ENCODE measurements at places on chromosomes 3 and 15. TPM values are rescaled to one million over a fixed set of nuclear protein-coding genes. Genes with fewer than 3 reads are reported as not detected.

The DPPA2 gene
- not detected for total RNA-seq

- DNase-seq, result no peak
Observed at GRCh38 chr15:92553317-92553716, 102.3 kb downstream of the FAM174B start.

- no peak for DNase-seq
Observed at GRCh38 chr3:12148183-12148940, 10.3 kb downstream of the TIMP4 start.

DNA sequence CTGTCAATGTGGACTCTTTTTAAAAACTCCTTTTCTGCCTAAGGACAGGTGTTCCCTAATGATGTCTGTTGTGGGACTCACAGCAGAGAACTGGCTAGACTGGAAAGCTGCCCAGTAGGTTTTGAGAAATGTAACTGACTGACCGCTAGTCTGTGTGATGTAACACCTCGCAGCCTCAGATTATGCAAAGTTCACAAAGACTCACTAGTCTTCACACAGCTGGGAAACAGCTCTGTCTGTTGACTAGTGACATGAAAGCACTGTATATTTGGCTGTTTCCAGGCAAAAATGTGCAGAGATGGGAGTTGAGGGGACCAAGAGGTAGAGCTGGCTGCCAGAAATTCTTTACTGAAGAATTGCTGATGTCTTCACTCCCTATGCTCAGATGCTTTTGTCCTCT is 10.3 kb downstream of the PDZRN3 start:
- no peak for DNase-seq

The CHRNA7 gene
- total RNA-seq, result 2.6 TPM

The THRB gene
- 24.2 TPM for total RNA-seq

The GRK7 gene
- total RNA-seq, result not detected

DNA sequence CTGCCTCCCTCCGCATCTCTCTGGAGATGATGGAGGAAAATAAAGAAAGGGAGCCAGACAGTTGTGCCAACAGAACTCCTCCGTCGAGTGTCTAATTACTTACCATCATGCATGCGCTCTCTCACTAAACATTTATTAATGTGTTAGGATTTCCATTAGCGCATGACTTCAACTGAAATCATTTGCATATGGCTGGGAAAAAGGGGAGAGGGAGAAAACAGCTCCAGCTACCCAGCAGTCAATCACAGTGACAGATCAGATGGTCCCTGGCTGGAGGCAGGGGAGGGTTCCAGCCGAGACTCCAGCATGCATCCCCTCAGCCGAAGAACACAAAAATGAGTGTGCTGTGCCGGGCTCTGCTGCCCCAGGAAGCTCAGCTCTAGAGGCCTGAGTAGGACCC is 6.8 kb upstream of the RHO start:
- peak; percentile 56 for DNase-seq

- DNase-seq, result no peak
Observed at GRCh38 chr3:95899911-95900310, 914.5 kb upstream of the EPHA6 start.

GRCh38 chr3:141343077-141343476 is 25.2 kb upstream of the ZBTB38 start:
- DNase-seq, result no peak

GRCh38 chr15:77119446-77119845 is 48.5 kb upstream of the TSPAN3 start:
- no peak for DNase-seq

The ABHD10 gene
- 28.1 TPM for total RNA-seq

GRCh38 chr3:16810593-16811367 is 74.0 kb upstream of the PLCL2 start:
- DNase-seq, result no peak

GRCh38 chr3:106302451-106303221 is 433.8 kb upstream of the CBLB start:
- DNase-seq, result no peak

DNA sequence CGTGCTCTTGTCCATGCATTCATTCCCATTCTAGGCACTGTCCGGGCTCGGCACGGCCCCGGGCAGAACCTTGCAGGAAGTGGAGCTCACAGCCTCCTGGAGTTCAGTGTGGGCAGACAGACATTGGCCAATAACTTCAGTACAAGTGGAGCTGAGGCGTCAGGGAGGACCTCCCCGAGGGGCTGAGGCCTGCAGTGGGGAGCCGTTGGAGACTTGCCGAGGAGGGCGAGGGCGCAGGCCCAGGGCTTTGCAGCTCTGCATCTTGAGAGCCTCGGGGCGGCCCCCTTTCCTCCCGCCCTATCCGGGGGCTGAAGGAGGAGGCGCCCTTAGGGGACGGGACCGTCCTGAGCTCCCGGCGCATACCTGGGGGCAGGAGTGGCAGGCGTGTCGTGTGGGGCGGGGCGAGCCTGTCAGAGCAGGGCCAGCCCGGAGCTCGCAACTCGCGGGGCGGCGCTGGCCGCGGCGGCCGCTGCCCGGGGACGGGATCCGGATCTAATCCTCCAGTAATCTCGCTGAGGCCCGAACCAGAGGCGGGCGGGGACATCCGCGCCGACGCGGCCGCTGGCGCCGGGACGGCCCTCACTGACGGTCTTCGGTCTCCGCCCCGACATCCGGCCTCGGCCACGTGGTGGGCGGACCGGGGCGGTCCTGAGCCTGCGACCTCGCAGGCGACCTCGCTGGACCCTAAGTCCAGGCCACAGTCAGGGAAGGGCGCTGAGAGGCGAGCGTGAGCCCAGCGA is at the start of gene ACY1:
ACY1 (plus strand) TSS at position 698 of the 740 bp plus-strand sequence. CDS start 530 bp downstream, outside the sequence.
- DNase-seq, result peak; percentile 96

DNA sequence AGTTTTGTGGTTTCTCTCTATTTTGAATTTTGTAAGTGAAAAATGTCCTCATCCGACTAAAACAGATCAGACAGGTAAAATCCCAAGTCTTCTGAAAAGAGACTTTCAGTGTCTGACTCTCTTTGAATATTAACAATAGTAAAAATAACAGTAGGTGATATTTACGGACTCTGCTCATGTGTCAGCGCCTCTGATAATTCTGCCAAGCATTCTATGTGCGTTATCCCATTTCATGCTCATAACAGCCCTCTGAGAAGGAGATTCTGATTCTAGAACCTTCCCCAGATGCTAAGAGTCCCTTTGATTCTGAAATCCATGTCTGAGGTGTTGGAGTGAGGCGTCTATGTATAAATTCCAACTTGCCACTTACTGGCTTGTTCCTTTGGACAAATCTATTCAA is 282.8 kb downstream of the FEZF2 start:
- DNase-seq, result no peak

DNA sequence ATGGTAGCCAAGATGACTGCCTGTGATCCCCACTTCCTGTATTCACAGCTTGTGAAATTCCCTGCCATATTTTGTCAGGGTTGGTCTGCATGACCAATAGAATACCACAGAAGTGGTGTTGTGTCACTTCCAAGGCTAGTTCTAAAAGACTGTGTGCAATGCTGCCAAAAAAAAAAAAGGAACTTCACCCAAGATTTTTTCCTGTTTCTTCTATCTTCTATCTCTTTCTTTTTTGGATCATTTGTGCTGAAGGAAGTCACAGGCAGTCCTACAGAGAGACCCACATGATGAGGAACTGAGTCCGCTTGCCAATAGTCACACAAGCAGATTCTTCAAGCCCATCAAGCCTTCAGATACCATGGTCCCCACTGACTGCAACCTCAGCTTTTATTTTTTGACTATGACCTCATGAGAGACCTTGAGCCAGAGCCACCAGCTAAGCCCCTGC is 18.1 kb upstream of the RAF1 start:
- no peak for DNase-seq

The CCR5 gene
- 7.7 TPM for total RNA-seq

DNA sequence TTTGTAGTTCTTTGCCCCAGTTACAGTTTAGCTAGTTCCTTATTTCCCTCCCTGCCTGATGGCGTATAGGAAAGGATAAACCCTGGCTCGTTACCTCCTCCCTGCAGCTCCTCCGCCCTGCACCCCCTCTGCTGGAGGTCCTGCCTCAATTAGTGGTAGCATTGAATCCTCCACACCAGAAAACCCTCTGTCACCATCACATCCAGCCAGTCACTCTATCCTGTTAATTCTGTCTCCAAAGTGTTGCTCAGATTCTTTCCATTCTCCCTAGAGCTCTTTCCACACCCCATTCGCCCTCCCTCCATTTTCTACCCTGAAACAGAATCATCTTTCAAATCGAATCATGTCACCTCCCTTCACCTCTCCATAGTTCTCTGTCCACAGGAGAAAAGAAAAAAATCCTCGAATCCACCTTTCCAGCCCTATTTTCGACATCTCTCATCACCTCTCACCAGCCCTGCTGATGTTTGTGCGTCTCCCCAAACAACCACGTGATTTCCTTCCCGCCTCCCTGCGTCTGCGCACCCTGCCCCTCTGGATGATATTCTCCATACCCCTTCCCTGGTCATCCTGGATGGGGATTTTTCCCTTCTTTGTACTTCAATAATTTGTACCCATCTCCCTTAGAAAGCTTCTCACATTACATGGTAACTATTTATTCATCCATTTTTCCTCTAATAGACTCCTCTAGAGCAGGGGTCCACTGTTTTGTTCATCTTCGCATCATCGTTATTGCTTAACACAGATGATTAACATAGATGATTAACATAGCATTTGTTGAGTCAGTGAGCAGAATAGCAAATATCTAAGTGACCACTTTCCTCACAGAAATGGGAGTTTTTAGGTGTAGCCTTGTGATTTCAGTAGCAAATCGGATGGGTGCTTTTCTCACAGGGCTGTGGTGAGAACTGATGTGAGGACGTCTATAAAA is 37.1 kb downstream of the MAP3K13 start:
- no peak for DNase-seq

DNA sequence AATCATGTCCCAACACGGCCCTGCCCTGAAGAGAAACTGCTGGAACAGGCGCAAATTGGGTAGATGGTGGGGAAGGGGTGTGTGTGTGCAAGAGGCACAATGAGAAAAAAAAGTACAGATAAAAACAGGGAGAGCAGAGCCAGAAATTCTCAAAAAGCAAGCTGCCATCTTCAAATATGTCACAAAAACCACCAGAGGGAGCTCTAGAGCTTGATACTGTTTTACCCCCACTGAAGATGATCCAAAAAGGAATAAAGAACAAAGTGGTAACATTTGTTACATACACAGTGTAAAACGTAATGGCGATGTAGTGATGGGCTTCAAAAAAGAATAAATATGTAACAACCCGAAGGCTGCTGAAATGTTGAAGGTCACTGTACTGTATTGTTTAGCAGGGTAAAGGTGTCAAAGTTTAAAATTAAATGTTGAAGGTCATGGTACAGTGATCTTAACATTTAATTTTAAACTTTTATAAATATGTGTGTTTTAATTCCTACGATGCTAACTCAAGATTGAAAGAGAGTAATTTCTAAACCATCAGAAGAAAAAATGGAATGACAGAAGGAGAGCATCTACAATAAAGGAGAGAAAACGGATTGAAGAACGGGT is 6.0 kb downstream of the SNRPA1 start:
- DNase-seq, result no peak

DNA sequence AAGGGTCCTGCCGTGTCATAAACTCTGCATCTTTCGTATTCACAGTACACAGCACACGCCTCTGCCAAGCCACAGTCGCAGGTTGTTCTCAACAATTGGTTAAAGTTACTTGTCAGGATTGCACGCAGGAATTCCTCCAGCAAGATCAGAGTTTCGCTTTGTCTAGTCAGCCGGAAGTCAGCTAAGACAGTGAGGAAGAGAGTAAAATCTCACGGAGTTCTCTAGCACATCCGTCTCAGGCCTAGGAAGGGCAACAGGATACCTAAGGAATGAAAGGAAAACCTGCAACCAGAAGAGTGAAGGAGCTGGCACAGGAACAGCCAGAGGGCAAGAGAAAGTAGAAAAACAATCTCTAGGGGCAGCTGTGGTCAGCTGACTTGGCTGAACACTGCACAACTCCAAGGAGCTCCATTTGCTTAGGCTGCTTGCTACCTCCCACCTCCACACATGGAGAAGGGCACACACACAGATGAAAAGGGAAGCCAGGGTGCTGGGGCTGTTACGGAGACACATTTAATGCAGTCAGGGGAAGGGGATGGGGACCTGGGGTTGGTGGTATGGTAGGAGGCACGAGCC is 23.7 kb downstream of the RORA start:
- no peak for DNase-seq

The OR4F15 gene
- not detected for total RNA-seq

DNA sequence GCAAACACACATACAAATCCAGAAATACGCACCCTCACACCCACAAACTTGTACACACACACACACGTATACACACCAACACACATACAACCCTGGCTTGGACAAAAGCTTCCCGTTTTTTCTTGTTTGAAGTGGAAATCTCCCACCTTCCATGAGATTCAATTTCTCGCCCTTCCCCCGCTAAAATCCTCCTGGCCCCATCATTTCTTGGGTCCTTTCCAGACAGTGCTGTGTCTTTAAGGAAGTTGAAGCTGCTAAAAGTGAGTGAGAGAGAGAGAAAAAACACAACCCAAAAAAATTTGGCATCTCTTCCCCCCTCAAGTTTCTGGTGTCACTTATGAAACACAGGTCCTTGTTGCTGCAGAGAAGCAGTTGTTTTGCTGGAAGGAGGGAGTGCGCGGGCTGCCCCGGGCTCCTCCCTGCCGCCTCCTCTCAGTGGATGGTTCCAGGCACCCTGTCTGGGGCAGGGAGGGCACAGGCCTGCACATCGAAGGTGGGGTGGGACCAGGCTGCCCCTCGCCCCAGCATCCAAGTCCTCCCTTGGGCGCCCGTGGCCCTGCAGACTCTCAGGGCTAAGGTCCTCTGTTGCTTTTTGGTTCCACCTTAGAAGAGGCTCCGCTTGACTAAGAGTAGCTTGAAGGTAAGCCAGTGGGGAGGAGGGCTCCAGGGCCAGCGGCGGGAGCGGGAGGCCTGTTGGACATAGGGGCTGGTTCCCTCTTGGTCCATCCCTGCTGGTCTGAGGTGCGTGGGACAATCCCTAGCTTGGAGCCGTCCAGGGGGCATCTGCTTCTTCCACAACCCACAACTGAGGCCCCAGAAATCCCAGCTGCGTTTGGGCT is at the start of gene ISLR:
ISLR (plus strand) TSS at position 331 of the 839 bp plus-strand sequence. CDS start 1,149 bp downstream, outside the sequence.
- DNase-seq, result peak; percentile 61

DNA sequence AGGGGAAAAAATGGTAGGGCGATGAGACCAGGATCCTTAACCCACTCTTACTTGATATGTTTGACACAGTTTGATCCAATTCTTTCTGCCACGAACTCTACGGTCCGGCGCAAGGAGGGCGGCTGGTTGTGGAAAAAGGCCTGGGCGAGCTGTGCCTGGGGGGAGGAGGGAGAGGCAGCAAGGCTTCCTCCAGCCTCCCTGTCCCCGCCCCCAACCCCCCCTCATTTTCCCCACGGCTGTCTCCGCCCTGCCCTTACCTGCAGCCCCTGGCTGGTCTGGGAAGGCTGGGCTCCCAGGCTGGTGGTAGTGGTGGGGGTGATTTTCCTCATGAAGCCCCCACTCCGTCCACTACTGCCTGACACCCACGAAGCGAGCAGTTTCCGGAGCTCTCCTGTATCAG is 8.0 kb downstream of the CDAN1 start:
- peak; percentile 41 for DNase-seq

The CTDSPL gene
- total RNA-seq, result 31.4 TPM

The DNAH12 gene
- 0.32 TPM for total RNA-seq

DNA sequence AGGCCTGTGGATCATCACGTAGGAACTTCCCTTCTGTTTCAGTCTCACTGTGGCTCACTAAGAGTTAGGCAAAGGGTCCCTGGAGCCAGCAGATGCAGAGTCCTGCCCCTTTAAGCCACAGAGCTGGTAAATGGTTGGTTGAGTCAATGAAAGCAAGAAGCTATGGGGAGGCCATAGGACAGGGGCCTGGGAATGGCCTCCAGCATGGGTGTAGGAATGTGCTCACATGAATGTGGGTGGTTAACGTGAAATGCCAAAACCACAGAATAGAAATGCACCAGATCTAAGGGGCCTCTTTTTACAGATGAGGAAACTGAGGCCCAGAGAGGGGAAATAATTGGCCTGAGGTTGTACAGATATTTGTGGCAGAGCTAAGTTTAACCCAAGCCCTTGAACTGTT is 150.3 kb downstream of the TLE3 start:
- no peak for DNase-seq
